Fibroblast of mammary gland (primary cell): ENCODE measurements at places on chromosomes 1 and 21.

- no peak for DNase-seq
Observed at GRCh38 chr21:24197132-24197643, 1410.1 kb downstream of the MRPL39 start.

DNA sequence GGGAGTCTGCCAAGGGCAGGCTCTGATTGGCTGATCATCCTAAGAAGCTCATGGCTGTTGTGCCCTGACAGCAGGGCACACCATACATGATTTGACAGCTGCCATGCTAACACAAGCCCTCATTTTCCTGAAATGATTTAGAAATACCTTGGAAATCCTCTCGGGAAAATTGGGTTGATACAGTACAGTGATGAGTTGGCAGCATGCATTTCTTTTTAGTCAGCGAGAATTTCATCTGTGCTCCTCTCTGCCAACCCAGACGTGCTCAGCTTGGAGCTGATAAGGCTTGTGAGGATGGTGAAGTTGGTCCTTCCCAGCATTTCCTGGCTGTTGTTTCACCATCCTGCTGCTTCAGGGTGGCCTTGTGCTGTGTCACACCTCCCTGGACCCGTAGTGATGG, 22.6 kb upstream of the KCNQ4 start:
- peak; percentile 46 for DNase-seq

- peak; percentile 71 for DNase-seq
Observed at GRCh38 chr21:35400233-35400939, 351.3 kb upstream of the RUNX1 start.

DNA sequence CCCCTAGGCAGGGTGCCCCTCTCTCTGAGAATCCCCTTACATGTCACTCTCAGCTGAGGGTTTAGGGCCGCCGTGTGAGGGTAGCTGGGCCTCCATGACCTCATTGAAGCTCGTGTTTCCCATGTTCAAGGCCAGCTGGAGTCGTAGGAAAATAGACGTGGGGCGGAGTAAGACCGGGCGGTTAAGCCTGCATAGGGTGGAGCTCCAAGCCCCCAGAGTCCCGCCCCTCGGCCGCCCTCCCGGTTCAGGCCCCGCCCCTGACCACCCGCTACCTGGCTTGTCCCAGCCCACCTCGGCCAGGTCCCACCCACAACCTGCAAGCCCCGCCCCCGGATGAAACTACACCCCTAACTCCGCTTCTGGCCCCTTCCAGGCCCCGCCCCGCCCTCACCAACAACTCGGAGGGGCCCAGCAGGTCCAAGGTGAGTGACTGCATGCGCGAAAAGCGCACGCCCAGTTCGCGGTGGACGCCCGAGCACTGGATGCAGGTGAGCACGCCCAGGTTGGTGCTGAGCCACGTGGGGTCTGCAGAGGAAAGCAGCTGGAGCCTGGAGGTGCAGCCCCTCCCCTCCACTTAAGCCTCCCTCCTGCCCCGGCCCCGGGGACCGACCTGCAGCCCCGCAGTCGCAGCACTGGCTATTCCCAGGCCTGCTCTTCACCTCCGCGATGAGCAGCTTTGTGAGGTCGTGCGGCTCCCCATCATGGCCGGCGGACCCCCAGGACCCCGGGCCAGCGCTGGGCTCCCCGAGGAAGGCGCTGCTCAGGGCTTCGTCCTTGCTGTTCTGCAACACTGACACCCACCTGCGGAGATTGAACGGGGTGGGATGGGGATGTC, 12.2 kb upstream of the TCEA3 start:
- no peak for DNase-seq

- peak; percentile 2 for DNase-seq
Observed at GRCh38 chr1:48294656-48295055, 72.1 kb downstream of the SLC5A9 start.

DNA sequence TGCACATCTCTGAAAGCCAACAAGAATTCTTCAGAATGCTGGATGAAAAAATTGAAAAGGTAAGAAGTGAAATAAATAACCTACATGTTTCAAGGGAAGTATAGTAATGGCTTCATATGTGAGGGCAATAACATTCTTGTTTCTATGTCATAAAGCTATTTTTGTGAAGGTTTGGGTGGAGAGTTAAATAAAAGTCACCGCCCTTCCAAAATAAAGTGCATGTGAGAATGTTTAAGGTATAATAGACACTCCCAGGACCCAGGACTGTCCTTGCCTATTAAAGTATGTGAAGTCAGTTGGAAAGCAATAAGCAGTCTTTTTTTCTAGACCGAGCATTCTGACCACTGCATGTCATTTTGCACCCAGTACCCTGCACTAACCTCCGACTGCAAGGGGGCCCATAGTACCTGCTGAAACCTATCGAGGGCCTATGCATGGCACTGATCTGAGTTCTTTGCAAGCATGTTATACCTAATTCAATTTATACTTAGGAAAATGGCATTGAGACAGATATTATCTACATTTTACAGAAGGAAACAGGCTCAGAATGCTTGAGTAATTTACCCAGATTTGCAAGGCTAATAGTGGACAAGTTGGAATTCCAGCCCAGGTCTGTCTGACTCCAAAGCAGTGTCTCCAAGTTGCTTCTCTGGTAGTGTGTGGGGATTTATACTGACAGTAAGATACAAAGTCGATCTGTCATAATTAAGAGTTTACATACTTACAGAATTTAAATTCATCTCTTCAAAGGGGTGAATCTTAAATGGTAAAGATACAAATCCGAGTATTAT, 156.1 kb downstream of the EDEM3 start:
- DNase-seq = no peak

GRCh38 chr1:80657707-80658106, 1143.0 kb upstream of the ADGRL2 start:
- DNase-seq = no peak

DNA sequence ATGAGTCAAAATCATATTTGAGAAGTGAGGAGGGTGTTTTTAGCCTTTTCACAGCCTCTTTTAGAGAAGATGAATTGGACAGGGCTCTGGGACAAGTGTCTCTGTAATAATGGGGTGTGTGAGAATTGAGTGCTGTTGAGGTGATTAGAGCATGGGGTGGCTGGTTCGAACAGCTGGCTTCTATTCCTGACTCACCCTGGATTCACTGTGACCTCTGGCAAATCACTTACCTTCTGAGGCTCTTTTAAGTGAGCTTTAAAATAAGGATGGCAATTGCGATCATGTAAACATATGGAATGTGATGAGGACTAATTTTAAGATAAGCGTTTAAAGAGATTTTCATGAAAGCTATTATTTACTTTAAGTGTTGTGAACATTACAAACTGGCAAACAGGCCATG, 243.4 kb downstream of the ADGRL2 start:
- DNase-seq = no peak

- DNase-seq = no peak
Observed at GRCh38 chr1:1421147-1421906, at the start of gene ANKRD65. TSS of gene ANKRD65 (minus strand) at chr1:1421276. CDS start at chr1:1421005, 271 bp downstream.

DNA sequence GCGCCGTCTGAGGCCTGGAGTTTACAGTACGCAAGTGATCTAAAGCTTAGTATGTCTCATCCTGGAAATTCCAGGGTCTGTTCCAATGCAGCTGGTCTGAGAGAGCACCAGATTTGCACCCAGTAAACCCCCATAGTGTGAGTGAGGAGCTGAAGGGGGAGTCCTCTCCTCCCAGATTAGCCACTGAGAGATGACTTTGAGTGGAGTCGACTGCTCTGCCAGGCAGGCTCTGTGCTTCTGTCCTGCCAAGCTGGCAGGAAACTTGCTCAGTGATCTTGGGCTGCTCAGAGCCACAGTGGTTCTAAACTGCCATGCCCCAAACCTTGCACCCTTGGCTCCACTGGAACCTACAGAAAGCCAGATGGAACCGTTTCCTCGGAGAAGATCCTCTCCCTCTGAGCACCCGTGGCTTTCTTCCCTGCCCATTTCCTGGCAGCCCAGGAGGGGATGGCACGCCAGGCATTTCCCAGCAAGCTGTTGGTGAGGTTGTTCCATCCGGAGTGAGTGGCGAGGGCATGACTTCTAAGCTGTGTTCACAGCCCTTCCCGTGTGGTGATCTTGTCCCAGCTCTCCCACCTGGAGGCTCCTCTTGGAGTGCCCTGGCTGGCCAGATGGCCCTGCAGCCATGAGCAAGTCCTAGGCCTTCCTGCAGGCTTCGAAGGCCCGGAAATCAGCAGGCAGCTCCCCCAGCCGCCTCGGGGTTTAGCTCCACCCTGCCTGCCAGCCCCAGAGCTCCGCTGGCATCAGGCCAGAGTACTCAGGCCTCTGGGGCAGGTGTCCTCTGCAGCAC, 125.9 kb upstream of the VAMP3 start:
- no peak for DNase-seq

- DNase-seq = no peak
Observed at GRCh38 chr1:191971447-191971846, 186.8 kb upstream of the RGS18 start.

GRCh38 chr1:156508205-156508954, 7.8 kb upstream of the MEF2D start:
- DNase-seq = peak; percentile 71

DNA sequence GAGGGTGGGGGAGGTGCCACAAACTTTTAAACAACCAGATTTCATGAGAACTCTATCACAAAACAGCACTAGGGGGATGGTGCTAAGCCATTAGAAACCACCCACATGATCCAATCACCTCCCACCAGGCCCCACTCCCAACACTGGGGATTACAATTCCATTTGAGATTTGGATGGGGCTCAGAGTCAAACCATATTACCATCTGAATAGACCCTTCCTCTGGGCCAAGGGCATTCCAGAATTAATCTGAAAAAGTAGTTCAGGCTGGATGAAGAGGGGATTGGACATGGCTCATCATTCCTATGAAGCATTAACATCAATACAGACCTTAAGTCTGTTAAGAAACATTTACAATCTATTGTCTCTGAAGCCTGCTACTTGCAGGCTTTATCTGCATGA, 149.9 kb upstream of the DNAH14 start:
- no peak for DNase-seq

- DNase-seq = no peak
Observed at GRCh38 chr1:2343023-2343935, 48.1 kb downstream of the MORN1 start.

GRCh38 chr1:5739561-5740078, 252.6 kb downstream of the NPHP4 start:
- DNase-seq = no peak

DNA sequence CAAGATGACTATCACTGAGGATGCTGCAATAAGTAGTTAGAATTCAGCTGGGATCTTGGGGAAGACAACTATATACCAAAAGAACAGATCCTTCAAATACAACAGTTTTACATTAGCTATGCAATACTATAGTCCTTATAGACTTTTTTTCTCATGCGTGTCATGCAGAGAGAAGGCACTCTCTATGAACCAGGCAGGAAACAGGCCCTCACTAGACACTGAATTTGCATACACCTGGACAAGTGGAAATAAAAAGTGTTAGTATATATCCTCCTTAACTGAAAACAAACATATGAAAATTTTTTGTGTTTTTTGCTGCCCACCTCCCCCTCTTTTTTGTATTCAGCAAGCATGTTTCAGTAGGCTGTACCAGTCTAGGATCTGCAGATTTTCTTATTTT, 29.9 kb downstream of the TMCO1 start:
- DNase-seq = no peak

- DNase-seq = no peak
Observed at GRCh38 chr1:20454004-20454403, 32.0 kb downstream of the CAMK2N1 start.

DNA sequence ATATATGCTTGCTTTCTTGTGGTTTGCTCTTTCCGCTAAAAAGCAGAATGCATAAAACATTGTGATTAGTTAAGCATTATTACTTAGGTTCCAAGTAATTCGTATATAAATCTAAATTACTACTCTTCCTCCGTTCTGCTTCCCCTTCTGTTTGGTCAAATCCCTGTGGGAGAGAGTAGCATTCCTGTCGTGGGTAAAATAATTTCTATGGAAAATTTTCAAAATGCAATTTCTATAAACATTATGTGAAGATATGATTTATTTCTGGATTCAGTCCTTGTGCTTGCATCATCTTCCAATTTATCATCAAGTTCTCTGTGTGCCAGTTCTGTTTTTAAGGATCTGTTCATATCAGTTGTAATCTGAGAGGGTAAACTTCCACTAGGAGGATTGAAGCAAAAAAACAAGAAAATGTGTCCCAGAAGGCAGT, 7.2 kb upstream of the WARS2 start:
- peak; percentile 49 for DNase-seq

- DNase-seq = peak; percentile 100
Observed at GRCh38 chr1:17765444-17766411, 10.6 kb downstream of the ACTL8 start.

DNA sequence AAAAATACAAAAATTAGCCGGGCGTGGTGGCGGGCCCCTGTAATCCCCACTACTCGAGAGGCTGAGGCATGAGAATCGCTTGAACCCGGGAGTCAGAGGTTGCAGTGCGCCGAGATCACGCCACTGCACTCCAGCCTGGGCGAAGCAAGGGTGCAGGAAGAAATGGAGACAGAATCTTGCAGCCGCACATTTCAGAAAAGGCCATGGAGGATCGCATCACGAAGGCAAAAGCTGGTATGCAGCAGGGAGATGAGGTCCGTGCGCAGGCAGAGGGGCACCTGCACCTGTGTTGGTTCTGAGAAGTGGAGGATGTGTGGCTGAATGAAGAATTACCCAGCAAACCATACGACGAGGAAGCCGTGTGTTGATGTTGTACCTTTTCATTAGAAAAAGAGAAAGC, 53.0 kb upstream of the ABCG1 start:
- DNase-seq = no peak

DNA sequence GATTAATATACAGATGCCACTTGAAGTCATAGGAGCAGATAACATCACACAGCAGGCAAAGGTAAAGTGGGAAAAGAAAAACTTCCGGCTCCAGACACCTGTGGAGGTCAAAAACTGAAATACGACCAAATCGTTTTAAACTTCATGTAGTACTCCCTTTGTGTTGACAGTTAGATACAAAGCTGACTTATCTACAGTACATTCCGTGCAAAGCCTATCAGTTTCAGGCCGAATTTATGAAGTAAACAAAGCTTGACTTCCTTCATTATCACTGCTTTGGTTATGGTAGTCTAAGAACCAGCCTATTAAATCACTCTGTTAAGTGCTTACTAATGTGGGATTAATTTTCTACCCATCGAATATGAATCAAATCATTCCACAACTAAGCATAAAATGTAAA, 156.3 kb downstream of the SMYD3 start:
- DNase-seq = no peak

GRCh38 chr21:28298251-28298672, 694.4 kb downstream of the LTN1 start:
- DNase-seq = peak; percentile 65

DNA sequence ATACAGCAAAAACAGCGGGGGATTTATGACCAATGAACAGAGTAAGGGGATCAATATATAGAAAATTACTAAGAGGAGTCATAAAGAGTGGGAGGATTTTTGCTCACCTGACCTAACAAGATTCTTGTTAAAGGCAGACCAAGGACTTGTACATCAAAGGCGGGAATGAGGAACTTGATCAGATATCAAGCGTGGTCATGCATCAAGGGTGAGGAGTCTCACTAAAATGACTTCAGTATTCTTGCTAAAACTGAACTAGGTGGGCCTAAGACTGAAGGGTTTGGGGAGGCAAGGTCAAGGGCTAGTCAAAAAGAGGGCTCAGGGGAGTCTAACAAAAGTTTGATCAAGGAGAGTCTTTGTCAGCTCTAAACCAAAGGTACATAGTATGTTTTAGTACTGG, 2.1 kb downstream of the MOV10 start:
- no peak for DNase-seq

GRCh38 chr1:60228041-60228491, 154.5 kb upstream of the C1orf87 start:
- peak; percentile 53 for DNase-seq

- DNase-seq = peak; percentile 87
Observed at GRCh38 chr1:31707711-31708110, 3.9 kb upstream of the COL16A1 start.

- peak; percentile 23 for DNase-seq
Observed at GRCh38 chr1:113811156-113811887, 954 bp downstream of the RSBN1 start.
